ENCODE measurements at places on chromosomes 13 and 19. TPM values are rescaled to one million over a fixed set of nuclear protein-coding genes. Genes with fewer than 3 reads are reported as not detected.

DACH1 gene
- total RNA-seq, result 3.9 TPM

DNA sequence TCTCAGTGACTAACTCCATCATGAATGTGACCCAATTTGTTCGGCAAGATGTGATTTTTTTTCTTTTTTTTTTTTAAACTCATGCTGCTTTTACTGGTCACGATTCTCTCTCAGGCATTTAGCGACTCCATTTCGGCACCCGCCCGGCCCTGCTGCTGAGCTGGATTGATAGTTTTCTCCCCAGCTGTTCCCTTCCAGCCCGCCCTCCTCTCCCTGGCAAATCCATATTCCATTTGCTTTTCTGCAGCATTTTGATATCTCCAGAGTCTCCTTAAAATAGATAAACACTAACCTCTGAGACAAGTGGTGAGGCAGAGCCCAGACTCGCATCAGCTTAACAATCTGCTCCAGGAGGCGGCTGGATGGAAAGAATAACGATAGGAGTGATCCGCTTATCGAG lies 55.5 kb upstream of the KATNAL1 start:
- no peaks in the 10 kb centered on the region for H3K27me3 ChIP-seq
- no peaks in the 10 kb centered on the region for H3K4me1 ChIP-seq
- no peaks in the 10 kb centered on the region for H3K36me3 ChIP-seq
- no peak overlapping the region for H3K4me3 ChIP-seq

DNA sequence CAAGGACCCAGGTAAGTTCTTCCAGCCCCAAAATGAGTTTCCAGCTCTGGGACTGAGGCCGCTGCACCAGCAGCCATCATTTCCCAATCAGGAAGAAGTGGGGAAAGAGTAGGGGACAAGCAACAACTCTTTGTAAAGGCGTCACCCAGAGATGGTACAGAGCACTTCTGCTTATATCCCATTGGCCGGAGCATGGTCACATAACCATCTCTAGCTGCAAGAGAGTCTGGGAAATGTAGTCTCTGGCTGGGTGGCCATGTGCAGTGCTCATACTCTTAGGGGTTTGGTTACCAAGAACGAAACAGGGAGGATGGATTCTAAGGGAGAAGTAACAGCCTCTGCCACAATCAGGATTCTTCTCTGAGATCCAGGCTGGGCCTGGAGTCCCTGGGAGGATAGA lies 26.3 kb downstream of the CKM start:
- DNase-seq, result no peak
- H3K36me3 ChIP-seq, result no peaks in the 10 kb centered on the region
- no peak overlapping the region for H3K27ac ChIP-seq
- H3K27me3 ChIP-seq, result no peaks in the 10 kb centered on the region
- H3K4me3 ChIP-seq, result no peak overlapping the region

- no peak for DNase-seq
- H3K27me3 ChIP-seq, result no peaks in the 10 kb centered on the region
- no peak overlapping the region for H3K4me3 ChIP-seq
- H3K27ac ChIP-seq, result no peak overlapping the region
- no peaks in the 10 kb centered on the region for H3K36me3 ChIP-seq
These were observed 62.9 kb upstream of the URI1 start for GRCh38 chr19:29878973-29879654.

GJB6 gene
- total RNA-seq, result not detected

DNA sequence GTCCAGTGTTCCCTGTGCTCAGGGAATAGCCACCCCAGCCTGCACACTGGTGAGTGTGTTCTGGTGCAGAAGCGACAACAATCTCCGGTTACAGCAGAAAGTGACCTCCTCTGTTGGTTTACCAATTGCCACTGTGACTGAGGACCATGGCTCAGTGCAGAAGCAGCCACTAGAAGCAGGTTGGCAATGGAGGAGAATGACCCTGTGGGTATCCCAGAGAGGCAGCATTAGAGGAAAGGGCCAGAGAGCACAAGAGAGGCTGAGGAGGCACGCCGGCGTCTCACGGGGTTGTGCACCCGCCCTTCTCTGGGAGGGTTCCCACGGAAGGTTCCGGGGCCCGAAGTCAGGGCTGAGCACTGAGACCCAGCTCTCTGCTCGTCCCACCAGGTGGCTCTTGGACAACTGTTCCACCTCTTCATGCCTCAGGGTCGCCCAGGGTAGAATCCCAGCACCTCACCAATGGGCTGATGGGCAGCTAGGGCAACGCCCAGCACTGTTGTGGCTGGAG lies 14.0 kb downstream of the PROZ start:
- H3K4me3 ChIP-seq, result no peak overlapping the region
- H3K36me3 ChIP-seq, result no peaks in the 10 kb centered on the region
- H3K27ac ChIP-seq, result no peak overlapping the region
- H3K27me3 ChIP-seq, result no peaks in the 10 kb centered on the region
- peaks cover 5% of the 10 kb centered on the region for H3K4me1 ChIP-seq

- no peaks in the 10 kb centered on the region for H3K36me3 ChIP-seq
- H3K4me1 ChIP-seq, result no peaks in the 10 kb centered on the region
- no peak overlapping the region for H3K4me3 ChIP-seq
These were observed 55.8 kb downstream of the ZNF93 start for GRCh38 chr19:19956434-19957075.

DNA sequence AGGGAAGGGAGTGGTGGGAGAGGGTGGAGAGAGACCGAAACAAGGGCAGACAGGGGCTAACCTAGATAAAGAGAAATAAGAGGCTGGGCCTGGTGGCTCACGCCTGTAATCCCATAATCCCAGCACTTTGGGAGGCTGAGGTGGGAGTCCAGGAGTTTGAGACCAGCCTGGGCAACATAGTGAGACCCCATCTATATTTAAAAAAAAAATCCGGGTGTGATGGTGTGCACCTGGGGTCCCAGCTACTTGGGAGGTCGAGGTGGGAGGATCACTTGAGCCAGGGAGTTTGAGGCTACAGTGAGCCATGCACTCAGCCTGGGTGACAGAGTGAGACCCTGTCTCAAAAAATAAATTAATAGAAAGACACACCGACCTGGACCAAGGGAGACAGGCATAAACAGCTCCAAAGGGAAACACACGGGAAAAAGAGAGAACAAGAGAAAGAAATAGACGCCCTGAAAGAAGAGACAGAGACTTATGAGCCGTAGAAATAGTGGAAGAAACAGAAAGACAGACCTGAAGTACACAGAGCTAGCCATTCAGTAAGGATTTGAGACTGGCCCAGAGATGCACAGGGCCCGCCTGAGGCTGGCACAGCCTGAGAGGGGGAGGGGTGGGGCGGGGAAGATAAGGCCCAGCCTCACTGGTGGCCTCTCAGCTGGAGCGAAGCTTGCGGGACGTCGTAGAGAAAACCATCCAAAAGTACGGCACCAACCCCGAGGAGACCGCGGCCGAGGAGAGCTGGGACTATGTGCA lies 2.2 kb downstream of the CD37 start:
- no peak overlapping the region for H3K4me3 ChIP-seq
- no peak overlapping the region for H3K27ac ChIP-seq
- no peaks in the 10 kb centered on the region for H3K36me3 ChIP-seq

All from colonic mucosa (tissue), 4 donors.